ENCODE measurements at places on chromosomes 11 and 22. TPM values are rescaled to one million over a fixed set of nuclear protein-coding genes. Genes with fewer than 3 reads are reported as not detected.

Gene MCHR1
- polyA plus RNA-seq, result 0.21 TPM

Gene CD3E
- polyA plus RNA-seq, result 0.50 TPM

GRCh38 chr22:32823024-32823730, 21.7 kb downstream of the TIMP3 start:
- DNase-seq, result no peak

- no peak for DNase-seq
These were observed 11.0 kb downstream of the RBFOX2 start for GRCh38 chr22:36017651-36018091.
